ENCODE measurements at places on chromosomes 1 and 21. TPM values are rescaled to one million over a fixed set of nuclear protein-coding genes. Genes with fewer than 3 reads are reported as not detected.

Gene DUSP10
- total RNA-seq, result 9.2 TPM

DNA sequence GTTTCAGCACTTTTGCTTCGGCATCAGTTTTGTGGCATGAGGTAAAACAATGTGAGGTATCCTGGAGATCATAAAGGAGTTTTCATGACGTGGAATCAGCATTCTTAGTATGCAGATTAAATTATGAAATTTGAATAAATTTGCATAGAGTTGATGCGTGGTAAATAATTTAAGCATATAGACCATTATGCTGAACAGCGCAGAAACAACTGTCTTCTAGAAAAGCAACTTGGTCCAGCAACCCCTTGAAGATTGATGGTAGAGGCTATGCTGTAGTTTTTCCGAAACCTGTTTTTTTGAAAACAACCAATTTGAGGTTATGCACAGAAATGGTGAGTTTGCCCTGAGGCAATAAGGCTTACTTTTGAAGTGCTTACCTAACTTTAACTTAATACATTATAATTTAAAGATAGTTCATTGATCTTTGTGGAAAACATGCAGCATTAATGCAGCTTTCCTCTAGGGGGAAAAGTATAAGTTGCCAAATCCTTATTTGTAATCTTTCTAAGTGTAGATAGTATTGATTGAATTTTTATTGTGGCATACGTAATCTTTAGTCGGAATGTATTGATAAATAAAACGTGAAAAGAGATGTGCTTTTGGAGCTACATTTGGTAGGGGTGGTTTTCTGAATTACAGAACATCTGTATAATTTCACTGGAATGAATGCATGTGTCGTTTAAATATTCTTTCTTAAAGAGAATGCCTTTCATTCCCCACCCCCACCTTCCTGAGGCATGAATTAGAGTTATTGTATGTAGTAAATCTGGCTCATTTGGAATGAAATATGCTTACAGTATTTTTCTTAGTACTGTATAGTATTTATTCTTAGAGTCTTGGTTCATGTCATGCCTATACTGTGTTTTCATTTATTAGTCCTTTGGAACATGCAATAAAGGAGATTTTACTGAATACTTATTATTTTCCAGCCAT is 3.8 kb downstream of the PRDM2 start:
- DNase-seq, result no peak

- DNase-seq, result no peak
Observed at GRCh38 chr1:21926814-21927532, 10.1 kb downstream of the HSPG2 start.

DNA sequence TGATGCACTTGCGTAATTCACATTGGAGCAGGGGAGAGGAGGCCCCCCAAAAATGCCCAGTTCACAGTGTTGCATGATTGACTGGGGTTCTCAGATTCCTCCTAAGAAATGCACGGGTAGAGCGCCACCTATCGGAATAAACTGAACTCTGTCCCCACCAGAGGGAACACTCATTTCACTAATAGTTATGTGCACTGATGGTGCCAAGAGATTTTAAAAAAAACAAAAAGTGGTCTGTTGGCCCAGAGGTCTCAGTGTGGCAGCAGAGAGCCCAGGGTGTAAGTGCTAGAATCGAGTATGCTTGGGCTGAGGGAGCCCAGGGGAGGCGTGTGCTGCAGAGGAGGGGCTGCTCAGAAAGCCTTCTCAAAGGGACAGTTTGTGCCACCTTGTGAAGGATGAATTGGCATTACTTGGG is 6.9 kb downstream of the PINK1 start:
- DNase-seq, result peak; percentile 50

- no peak for DNase-seq
Observed at GRCh38 chr1:224493269-224493668, 58.7 kb upstream of the WDR26 start.

DNA sequence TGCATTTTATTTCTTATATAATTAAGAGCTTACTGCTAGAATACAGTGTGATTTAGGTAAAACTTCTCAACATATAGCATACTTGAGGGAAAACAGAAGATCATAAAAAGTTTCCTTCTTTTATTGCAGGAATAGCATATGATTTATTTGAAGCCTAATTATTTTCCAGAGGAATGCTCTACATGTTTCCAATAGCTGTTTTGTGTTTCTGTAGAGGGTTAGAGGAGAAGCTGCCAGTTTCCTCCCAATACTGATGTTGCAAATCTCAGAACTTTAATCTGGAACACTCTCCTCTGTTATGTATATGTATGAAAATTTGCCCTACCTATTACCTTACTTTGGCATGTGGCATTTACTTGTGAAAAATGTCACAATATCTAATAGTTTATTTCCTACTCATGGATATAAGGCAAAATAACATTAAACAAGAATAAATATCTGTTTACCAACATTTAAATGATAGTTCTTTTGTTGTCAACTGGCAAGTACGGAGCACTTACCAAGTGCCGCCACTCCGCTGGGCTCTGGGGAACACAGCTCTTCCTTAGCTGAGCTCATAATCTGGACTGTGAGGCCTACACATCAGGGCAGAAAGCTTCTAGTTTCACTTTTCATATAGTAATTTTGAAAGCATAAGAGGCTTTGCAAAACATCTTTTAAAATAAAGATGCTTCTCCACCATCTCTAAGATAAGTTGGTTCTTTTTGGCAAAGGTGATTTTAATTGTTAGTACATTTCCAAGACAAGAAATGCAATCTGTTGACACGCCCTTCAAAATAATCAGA is 239.8 kb upstream of the C1orf105 start:
- peak; percentile 19 for DNase-seq

- no peak for DNase-seq
Observed at GRCh38 chr1:222004034-222004433, 262.1 kb upstream of the DUSP10 start.

- DNase-seq, result no peak
Observed at GRCh38 chr1:1355416-1355815, 2.9 kb downstream of the MXRA8 start.

DNA sequence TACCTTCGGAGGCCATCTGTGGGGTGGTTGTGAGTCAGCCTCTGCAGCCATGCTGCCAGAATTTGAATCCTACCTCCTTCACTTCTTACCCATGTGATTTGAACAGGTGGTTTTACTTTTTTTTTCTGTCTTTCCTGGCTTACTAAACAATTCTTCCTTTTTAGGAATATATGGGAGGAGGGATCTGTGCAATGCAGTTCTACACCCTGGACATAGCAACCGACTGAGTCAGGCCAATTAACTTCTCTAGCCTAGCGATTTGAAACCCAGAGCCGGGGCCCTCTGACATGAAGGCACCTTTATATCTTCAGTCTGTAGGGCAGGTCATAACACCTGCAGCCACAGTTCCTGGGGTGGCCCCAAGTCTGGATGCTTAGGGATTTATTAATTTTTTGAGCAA is 83.6 kb downstream of the ST6GALNAC3 start:
- no peak for DNase-seq

Gene VHLL
- not detected for total RNA-seq

DNA sequence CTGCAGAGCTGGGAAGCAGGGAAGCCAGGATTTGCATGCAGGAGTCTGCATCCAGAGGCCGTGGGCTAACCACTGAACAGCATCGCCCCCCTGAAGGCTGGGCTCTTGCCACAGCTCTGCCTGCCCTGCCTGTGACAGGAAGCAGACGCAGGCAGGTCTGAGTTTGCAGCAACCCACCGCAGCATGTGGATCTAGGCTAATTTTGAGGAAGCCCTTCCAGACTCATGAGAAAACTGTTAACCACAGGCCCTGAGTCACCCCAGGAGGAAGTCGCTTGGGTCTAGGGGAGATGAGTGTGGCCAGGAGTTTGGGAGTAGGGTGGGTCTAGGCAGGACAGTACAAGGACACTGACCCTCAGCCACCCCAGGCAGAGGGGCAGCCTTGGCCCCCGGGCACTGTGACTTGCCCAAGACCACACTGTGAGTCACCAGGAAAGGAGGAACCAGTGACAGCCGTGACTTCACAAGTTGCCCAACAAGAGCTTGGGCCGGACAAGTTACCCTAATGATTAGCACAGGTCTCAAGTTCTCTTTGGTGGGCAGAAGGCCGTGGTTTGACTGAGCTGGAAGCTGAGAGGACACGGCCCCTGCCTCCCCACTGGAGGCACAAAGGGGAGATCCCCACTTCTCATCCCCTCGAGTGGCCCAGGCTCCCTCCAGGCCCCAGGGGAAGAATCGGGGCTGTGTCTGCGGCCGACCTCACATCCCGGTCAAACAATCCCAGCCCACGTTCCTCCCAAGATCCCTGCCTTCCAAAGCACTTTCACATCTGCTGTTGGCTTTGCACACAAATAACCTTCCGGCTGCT is 826 bp downstream of the LAPTM5 start:
- DNase-seq, result peak; percentile 59

- no peak for DNase-seq
Observed at GRCh38 chr1:193346085-193346484, 159.7 kb upstream of the B3GALT2 start.

DNA sequence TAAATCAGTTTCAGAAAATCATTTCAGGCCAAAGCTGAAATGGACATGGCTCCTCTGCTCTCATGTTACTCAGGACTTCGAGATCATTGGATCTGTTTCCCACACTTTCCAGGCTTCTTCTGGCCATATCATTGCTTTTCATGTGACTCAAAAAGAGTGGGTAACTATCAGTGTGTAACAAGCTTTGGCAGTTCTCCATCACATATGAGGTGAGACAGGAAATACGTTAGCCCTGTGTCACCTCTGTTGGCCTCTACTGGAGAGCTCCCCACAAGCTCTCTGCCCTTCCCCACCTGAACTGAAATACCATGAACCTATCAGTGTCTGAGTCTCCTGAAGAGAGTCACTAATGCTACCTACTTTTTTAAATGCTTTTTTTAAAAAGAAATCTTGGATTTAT is 128.2 kb downstream of the LBR start:
- no peak for DNase-seq

GRCh38 chr1:119475866-119476439 is 31.1 kb upstream of the HSD3B1 start:
- DNase-seq, result peak; percentile 23

GRCh38 chr1:164886101-164886500 is 327.1 kb downstream of the PBX1 start:
- DNase-seq, result no peak

Gene RLF
- total RNA-seq, result 16.5 TPM

GRCh38 chr1:56780128-56780750 is 39.0 kb downstream of the FYB2 start:
- no peak for DNase-seq

Data from mucosa of gallbladder (tissue), 1 donor.